Spinal cord (tissue), 10 donors: ENCODE measurements at places on chromosomes 2 and 18.

GRCh38 chr2:173828189-173829142 is 136.7 kb downstream of the SP3 start:
- no peak for DNase-seq

DNA sequence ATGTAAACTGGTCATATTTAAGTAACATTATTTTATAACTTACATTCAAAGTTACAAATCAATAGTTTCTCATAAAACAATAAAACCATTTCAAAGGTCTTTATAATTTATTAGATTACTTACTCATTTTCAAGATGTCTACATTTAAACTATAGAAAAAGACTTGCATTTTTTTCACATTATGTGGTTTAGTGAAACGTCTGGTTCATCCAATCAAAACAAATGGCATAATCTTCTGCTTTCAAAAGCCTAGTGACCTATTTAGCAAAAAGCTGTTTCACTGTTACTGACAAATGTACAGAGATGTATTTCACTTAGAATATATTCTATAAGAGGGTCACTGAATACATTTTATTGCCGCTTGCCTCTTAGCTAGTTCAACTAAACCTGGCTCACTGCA is 49.3 kb upstream of the MCM6 start:
- DNase-seq, result no peak

DNA sequence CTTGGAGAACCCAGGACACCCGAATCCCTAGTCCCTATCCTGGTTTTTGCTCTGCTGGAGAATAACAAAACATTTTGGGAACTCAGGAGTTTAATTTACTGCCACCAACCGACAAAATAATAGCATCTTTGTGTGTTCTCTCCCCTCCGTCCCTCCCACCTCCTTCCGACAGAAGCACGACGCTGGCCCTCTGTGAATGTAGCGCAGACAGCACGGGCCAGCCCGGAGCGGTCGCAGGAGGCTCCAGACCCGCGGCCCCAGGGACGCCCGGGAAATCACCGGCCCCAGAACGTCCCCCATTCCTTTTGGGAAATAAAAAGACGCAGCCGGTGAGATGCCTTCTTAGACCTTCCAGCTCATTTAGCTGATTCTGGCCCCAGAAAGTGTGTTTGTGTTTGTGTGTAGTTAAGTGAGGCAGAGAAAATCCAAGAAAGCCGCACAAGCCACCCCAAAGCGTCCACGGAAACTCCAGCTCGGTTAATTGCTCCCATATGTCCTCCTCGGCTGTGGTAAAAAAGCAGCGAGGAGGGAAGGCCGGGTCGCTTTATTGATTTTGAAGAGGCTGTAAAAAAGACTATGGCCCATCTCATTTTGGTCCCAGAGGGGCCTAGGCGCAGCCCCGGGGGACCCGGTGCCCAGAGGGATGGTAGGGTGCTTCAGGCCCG is 577 bp upstream of the TANC1 start:
- peak; percentile 85 for DNase-seq

GRCh38 chr2:148653437-148653836 is 8.9 kb downstream of the EPC2 start:
- no peak for DNase-seq

GRCh38 chr2:217858519-217859491 is 144.0 kb downstream of the TNS1 start:
- peak; percentile 59 for DNase-seq

DNA sequence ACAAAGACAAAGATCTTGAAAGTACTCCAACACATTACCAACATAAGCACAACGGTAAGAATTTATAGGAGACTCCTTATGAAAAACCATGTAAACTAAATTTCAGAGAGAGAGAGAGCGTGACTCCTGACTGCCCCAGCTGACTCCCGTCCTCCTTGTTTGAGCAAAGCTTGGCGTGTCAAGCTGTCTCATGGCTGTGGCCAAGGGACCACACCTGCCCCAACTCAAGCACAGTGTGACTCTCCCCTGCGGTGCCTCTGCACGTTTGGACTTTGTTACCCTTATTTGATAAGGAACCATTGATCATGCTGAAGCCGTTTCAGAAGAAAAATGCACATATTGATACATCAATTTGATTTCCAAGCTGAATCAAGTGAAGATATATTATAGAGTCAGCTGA is 124.8 kb downstream of the COL6A3 start:
- DNase-seq, result no peak

- no peak for DNase-seq
Measured at GRCh38 chr2:71534201-71534600, 80.8 kb downstream of the DYSF start.

- DNase-seq, result no peak
Measured at GRCh38 chr2:33190393-33190937, 243.7 kb downstream of the LTBP1 start.

- no peak for DNase-seq
Measured at GRCh38 chr18:79770826-79771225, 26.9 kb upstream of the KCNG2 start.

GRCh38 chr18:7784171-7784570 is 217.1 kb downstream of the PTPRM start:
- no peak for DNase-seq

- no peak for DNase-seq
Measured at GRCh38 chr2:112187046-112187715, 49.0 kb downstream of the FBLN7 start.

DNA sequence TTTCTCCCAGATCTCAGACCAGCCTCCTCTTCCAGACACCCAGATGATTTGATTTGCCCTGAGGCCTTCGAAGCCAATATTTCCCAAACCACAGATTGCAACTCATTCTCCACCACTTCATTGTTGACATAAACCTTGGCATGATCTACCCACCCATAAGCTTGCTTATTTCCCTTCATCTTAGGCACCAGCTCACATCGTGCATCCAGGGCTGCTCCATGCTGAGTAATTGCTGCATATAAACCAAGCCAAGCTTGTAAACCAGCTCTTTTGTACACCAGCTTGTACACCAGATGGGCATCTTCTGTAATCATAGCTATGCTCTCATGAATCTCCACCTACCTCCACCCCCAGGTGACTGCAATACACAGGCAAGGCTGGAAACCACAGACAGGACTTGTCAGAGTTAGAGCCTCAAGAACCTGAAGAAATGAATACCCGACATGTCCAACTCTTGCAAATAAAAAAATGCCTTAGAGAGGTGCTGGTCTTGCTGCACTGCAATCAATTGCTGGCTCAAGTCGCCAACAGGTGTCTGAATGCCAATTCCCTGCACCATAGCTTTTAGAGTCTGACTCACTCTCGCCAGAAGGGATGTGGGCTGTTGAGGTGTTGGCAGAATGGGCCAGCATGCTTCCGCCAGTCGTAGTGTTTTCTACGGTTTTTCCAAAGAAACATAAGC is 31.5 kb downstream of the TRABD2A start:
- DNase-seq, result peak; percentile 26

- DNase-seq, result peak; percentile 77
Measured at GRCh38 chr2:76323381-76323780, 612.7 kb upstream of the GCFC2 start.

DNA sequence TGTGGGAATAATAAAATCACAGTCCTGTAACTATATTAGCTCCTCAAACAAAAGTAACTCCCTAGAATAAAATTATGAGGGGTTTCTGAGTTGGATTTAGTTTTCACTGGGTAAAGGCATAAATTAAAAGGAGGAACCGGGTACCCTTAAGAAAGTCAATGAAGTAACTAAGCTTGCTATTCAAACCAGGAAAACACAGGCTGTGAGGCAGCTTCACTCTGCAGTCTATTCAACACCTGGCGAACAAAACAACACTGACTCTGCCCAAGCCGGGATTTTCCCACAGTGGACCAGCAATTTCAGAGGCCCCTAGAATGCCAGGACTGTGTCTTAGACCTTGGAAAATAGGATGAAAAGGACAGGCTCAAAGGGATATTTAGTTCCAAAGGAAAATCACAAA is 24.6 kb upstream of the CREB1 start:
- DNase-seq, result peak; percentile 57

GRCh38 chr2:119234021-119235019 is 10.7 kb downstream of the STEAP3 start:
- DNase-seq, result no peak

DNA sequence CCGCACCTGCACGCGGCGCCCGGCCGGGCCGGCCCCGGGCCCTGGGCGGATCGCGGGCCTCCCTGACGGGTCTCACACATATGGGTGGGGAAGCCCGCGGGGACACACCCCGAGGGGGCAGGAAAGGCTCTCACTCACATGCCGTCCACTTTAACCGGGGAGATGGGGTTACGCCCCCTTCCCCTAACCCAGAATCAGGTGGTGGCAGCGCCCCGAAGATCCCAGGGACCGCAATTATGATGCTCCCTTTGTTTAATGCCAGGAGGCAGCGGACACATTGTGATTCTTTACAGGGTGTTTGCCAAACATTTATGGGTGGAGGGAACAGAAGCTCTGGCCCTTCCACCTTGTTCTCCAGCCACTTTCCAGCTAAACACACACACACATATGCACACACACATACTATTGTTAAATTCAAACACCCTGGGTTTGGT is 424 bp upstream of the ANKRD44 start:
- no peak for DNase-seq

DNA sequence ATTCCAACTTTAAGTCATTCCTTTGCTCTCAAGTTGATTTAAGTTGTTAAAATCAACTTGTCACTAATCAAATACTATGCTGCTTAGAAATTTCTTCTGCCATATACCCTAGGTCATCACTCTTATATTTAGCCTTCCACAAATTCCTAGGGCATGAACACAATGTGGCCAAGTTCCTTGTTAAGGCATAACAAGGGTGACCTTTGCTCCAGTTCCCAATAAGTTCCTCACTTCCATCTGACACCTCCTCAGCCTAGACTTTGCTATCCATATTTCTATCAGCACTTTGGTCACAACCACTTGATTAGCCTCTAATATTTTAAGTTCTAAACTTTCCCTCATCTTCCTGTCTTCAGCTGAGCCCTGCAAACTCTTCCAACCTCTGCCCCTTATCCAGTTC is 9.9 kb upstream of the TMEM37 start:
- no peak for DNase-seq

GRCh38 chr2:62934517-62934916 is 116.1 kb upstream of the OTX1 start:
- no peak for DNase-seq

GRCh38 chr2:210617732-210618330 is 61.4 kb downstream of the CPS1 start:
- peak; percentile 88 for DNase-seq

- DNase-seq, result no peak
Measured at GRCh38 chr18:8787794-8788193, 82.4 kb downstream of the MTCL1 start.

- DNase-seq, result no peak
Measured at GRCh38 chr2:237723602-237724001, 75.0 kb upstream of the RBM44 start.

GRCh38 chr2:25981596-25982272 is 563 bp downstream of the KIF3C start:
- DNase-seq, result no peak

DNA sequence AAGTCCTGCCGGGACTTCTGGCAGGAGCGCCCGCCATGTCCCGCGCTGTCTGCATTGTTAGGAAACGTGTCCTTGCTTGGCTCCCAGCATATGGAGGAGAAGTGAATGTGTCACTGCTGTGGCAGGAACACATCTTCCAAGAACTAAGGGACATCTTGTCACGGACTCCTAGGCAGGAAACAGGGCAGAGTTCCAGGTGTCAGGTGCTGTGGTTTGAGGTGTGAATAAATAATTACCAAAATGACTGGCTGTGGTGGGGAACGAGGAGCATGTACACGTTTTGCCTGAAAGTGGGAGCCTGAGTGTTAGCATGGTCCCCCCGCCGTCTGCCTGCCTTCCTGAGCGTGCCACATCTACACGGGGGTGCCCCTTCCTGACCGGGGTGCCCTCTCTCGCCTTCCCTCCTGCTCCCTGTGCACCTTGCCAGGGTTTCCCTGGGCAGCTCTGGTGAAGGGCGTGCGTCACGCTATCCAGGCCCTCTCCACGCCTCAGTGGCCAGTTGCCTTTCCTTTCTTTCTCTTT is 237.5 kb downstream of the LDLRAD4 start:
- DNase-seq, result no peak

- DNase-seq, result no peak
Measured at GRCh38 chr18:75625966-75626365, 198.5 kb upstream of the SMIM21 start.

DNA sequence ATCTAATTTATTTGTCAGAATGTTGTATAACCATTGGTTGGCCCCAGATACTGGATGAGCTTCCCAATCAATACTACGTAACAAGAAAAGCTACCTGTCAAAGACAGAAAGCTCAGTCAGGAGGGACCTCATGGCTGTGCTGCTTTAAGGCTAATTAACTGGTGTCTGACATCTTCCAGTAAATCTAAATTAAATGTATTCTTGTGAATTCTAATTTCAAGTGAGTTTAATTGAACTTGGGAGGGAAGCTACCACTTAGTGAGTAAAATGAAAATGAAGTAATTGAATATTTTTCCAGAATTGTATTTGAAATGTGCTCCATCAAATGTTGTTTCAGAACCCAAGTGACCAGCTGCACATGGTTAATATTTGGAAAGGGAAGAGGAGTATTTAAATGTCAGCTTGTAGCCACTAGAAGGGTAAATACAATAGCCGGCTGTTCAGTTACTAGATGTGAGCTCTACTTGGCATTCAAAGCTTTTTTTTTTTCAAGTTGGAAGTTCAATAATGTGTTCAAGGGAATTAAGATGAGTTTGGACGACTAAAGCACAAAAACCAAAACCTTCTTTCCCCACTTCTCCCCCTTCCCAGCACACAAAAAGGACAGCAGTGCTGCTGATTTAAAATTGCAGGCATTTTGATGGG is 62.0 kb downstream of the GPR39 start:
- DNase-seq, result no peak

DNA sequence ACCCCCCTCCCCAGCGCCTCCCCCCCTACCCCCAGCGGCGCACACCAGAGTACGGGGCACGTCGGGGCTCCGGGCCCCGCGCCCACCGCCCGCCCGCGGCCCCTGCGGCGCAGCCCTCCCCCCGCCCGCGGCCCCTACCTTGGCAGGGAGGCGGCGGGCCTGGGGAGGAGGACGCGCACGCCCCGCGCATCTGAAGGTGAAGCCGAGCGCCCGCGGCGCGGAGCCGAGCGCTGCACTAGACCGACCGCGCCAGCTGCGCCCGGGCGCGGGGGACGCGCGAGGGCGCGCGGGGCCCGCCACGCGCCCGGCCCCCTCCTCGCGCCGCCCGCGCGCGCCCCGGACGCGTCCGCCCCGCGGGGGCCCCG is at the start of gene ZNF516:
TSS of gene ZNF516 (minus strand) at position 237 of the 365 bp plus-strand sequence. CDS start 52,188 bp downstream, outside the sequence.
- peak; percentile 44 for DNase-seq

DNA sequence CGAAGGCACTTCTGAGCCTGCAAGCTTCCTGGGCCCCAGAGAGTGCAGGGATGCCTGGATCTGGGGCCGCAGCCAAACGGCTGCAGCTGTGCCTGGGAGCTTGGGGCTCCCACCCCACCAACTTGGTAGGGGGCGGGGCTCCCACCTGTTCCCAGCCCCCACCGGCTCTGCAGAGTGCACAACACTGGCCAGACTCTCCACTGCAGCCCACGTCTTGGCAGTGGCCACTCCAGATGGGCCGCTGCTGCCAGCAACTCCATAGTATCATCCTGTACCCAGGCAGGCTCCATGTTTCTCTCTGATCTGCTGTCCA is 9.9 kb downstream of the DYSF start:
- DNase-seq, result no peak

- no peak for DNase-seq
Measured at GRCh38 chr2:19810148-19810547, 91.6 kb downstream of the TTC32 start.
